ENCODE measurements at places on chromosomes 2 and 18.

GRCh38 chr2:8216397-8216796 is 465.5 kb upstream of the ID2 start:
- H3K36me3 ChIP-seq: no peaks in the 10 kb centered on the region
- H3K4me1 ChIP-seq: peaks cover 10% of the 10 kb centered on the region
- no peak for DNase-seq
- no peaks in the 10 kb centered on the region for H3K27me3 ChIP-seq
- H3K27ac ChIP-seq: no peak overlapping the region

DNA sequence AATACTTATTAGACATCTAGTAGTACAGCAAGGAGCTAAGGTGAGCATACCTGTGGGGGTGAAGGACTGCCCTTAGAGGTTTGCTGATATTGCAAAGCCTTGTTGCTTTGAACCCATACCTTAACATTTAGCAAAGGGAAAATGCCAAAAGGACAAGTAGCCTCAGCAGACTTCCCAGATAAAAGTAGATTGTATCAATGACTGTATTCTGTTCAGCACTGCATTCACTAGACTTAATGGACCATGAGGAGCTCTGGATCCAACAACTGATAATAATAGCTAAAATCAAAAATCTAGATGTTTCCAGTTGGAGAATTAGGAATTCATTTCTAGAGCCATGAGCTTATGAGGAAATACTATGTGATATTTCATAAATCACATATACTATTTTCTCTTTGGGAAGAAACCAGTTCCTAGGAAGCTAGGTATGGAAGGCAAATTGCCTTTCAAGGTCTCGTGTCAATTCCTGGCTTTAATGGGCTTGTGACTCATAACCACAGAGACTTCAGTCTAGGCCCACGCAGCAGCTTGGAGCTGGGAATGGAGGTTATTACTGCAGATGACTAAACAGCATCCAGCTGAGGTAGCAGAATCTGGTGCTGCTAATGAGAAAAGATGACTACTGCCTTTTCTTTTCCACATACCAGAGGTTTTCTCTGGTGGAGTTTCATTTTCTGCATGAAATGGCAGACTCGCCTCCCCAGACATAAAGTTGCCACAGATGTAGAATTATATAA is 191.2 kb upstream of the NABP1 start:
- H3K4me3 ChIP-seq: no peak overlapping the region
- H3K27me3 ChIP-seq: peaks cover 8% of the 10 kb centered on the region
- H3K27ac ChIP-seq: no peak overlapping the region
- H3K4me1 ChIP-seq: no peaks in the 10 kb centered on the region
- DNase-seq: no peak
- peaks cover 1% of the 10 kb centered on the region for H3K36me3 ChIP-seq

- H3K36me3 ChIP-seq: no peaks in the 10 kb centered on the region
- H3K4me1 ChIP-seq: peaks cover 13% of the 10 kb centered on the region
- H3K27ac ChIP-seq: no peak overlapping the region
- H3K4me3 ChIP-seq: no peak overlapping the region
These were observed 53.7 kb downstream of the EDAR start for GRCh38 chr2:108935271-108935741.

DNA sequence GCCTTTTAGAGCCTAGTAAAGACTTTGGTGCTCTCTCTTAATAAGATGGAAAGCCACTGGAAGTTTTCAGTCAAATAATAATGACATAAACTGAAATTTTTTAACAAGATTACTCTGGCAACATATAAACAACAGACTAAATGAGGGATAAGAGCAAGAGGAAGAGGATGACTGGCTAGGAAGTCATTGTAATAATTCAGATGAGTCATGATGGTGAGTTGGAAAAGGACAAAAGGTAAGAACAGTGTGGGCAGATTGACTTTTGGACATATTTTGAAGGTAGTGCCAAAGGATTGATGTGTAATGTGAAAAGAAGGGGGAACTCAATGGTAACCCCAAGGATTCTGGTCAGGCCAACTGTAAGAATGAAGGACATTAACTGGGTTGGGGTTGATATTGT is 310.3 kb downstream of the NOL4 start:
- no peak overlapping the region for H3K4me3 ChIP-seq
- no peaks in the 10 kb centered on the region for H3K36me3 ChIP-seq
- no peak for DNase-seq
- H3K27ac ChIP-seq: no peak overlapping the region
- no peaks in the 10 kb centered on the region for H3K27me3 ChIP-seq

GRCh38 chr2:180980943-180981911 is 822 bp downstream of the UBE2E3 start:
- no peaks in the 10 kb centered on the region for H3K27me3 ChIP-seq
- peaks cover 44% of the 10 kb centered on the region for H3K4me1 ChIP-seq
- H3K36me3 ChIP-seq: peaks cover 31% of the 10 kb centered on the region
- peak; percentile 18 for DNase-seq
- H3K27ac ChIP-seq: peak overlapping the region; percentile 95

GRCh38 chr2:45851576-45852304 is 200.3 kb downstream of the PRKCE start:
- no peaks in the 10 kb centered on the region for H3K27me3 ChIP-seq
- peaks cover 21% of the 10 kb centered on the region for H3K4me1 ChIP-seq
- H3K27ac ChIP-seq: no peak overlapping the region
- H3K36me3 ChIP-seq: no peaks in the 10 kb centered on the region
- DNase-seq: no peak

DNA sequence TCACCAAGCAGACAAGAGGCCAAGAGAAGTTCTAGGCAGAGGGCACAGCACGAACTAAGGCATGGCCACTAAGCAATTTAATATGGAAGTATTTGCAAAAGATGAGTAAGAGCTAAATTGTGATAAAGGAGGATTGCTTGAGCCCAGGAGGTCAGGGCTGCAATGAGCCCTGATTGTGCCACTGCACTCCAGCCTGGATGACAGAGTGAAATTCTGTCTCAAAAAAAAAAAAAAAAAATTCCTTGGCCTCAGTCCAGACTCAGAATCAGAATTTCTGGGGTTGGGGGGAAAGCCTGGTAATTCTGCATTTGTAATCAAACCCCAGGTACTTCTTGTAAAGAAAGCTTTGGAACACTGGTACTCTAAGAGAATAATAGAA is 46.8 kb upstream of the RTN4 start:
- no peaks in the 10 kb centered on the region for H3K27me3 ChIP-seq
- H3K4me1 ChIP-seq: peaks cover 14% of the 10 kb centered on the region
- H3K36me3 ChIP-seq: no peaks in the 10 kb centered on the region
- no peak overlapping the region for H3K4me3 ChIP-seq
- no peak overlapping the region for H3K27ac ChIP-seq

DNA sequence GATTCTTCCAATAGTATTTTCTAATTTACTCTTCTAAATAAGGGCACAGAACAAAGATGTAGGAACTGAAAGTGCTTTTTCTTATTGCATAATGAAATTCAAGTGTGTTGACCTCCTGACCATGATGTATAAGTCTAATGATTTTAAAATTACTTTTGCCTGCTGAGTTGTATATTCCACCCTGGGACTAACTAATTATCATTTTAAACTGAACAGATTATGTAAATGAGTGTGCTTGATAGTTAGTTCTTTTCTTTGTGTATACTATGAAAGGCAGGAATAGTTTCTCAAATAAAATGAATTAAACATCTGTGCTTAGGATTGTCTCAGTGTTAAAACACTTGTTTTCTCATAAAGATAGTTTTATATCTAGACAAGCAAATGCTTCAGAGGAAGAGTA is 284.5 kb downstream of the RIT2 start:
- no peak overlapping the region for H3K4me3 ChIP-seq
- peaks cover 2% of the 10 kb centered on the region for H3K27me3 ChIP-seq
- no peaks in the 10 kb centered on the region for H3K4me1 ChIP-seq
- DNase-seq: no peak

GRCh38 chr18:48791636-48792105 is 159.1 kb downstream of the SMAD7 start:
- H3K4me3 ChIP-seq: no peak overlapping the region
- H3K36me3 ChIP-seq: no peaks in the 10 kb centered on the region
- peak overlapping the region; percentile 49 for H3K27ac ChIP-seq

GRCh38 chr2:144512470-144512869 is 7.4 kb downstream of the ZEB2 start:
- no peak overlapping the region for H3K4me3 ChIP-seq
- peaks cover 9% of the 10 kb centered on the region for H3K36me3 ChIP-seq
- peaks cover 26% of the 10 kb centered on the region for H3K27me3 ChIP-seq
- DNase-seq: no peak
- H3K27ac ChIP-seq: peak overlapping the region; percentile 22
- H3K4me1 ChIP-seq: peaks cover 71% of the 10 kb centered on the region

GRCh38 chr2:182558564-182558963 is 131.7 kb upstream of the PDE1A start:
- H3K27me3 ChIP-seq: peaks cover 2% of the 10 kb centered on the region
- no peak for DNase-seq
- no peak overlapping the region for H3K27ac ChIP-seq
- no peaks in the 10 kb centered on the region for H3K36me3 ChIP-seq
- H3K4me3 ChIP-seq: no peak overlapping the region

- H3K27me3 ChIP-seq: no peaks in the 10 kb centered on the region
- no peak overlapping the region for H3K4me3 ChIP-seq
- no peaks in the 10 kb centered on the region for H3K36me3 ChIP-seq
- H3K27ac ChIP-seq: no peak overlapping the region
- no peak for DNase-seq
These were observed 29.7 kb upstream of the ALLC start for GRCh38 chr2:3628241-3628679.

DNA sequence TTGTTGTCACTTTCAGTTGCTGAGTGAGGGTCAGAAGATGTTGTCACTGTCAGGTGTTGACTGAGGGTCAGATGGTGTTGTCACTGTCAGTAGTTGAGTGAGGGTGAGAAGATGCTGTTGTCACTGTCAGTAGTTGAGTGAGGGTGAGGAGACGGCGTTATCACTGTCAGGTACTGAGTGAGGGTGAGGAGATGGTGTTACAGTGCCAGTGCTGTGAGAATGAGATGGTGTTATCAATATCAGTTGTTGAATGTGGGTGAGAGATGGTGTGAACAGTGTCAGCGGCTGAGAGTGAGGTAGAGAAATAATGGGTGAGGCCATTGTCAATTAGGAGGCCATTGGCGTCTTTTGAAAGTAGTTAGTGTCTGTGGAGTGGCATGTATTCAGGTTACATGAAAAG is 1.6 kb upstream of the ATP9B start:
- DNase-seq: no peak
- H3K4me1 ChIP-seq: peaks cover 29% of the 10 kb centered on the region
- H3K4me3 ChIP-seq: peak overlapping the region; percentile 85
- H3K36me3 ChIP-seq: peaks cover 25% of the 10 kb centered on the region
- peak overlapping the region; percentile 96 for H3K27ac ChIP-seq
- peaks cover 12% of the 10 kb centered on the region for H3K27me3 ChIP-seq

- no peak overlapping the region for H3K4me3 ChIP-seq
- DNase-seq: no peak
- H3K27me3 ChIP-seq: peaks cover 1% of the 10 kb centered on the region
- peaks cover 7% of the 10 kb centered on the region for H3K4me1 ChIP-seq
These were observed 5.7 kb upstream of the MARCO start for GRCh38 chr2:118936306-118936705.

- H3K4me1 ChIP-seq: peaks cover 6% of the 10 kb centered on the region
- no peak overlapping the region for H3K4me3 ChIP-seq
- no peak for DNase-seq
- H3K27me3 ChIP-seq: no peaks in the 10 kb centered on the region
These were observed 66.7 kb downstream of the ZC3H6 start for GRCh38 chr2:112342067-112342550.

DNA sequence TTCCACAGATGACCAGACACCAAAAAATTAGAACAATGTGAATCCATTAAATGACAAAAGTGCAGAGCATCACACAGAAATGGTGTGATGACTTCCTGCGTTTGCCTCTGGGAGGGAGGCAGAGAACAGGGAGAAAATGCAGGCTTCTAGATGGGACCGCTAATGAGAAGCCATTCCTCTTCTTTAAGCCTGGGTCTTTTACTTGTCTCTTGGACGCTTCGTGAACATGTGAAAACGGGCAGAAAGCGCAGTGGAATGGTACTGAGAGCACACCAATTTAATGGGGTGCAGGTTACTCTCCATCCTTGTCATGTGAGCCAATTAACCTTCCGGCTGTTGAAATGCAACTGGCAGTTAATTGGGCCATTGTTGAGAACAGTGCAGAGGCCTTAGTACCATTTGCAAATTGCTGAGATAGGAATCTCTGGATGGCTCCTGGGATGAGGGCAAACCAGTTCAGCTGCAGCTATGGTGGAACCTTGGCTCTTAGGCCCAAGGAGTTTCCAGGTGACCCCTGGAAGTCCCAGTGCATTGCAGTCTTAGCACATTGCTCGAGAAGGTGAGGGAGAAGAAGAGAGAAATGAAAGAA is 210.4 kb upstream of the CXCR4 start:
- no peaks in the 10 kb centered on the region for H3K27me3 ChIP-seq
- H3K4me1 ChIP-seq: peaks cover 56% of the 10 kb centered on the region
- peaks cover 3% of the 10 kb centered on the region for H3K36me3 ChIP-seq
- DNase-seq: no peak
- peak overlapping the region; percentile 77 for H3K27ac ChIP-seq

GRCh38 chr2:205617905-205618304 is 64.4 kb upstream of the NRP2 start:
- H3K36me3 ChIP-seq: no peaks in the 10 kb centered on the region
- peaks cover 22% of the 10 kb centered on the region for H3K4me1 ChIP-seq
- H3K4me3 ChIP-seq: no peak overlapping the region
- peaks cover 4% of the 10 kb centered on the region for H3K27me3 ChIP-seq
- no peak for DNase-seq
- H3K27ac ChIP-seq: no peak overlapping the region

- DNase-seq: no peak
- no peak overlapping the region for H3K4me3 ChIP-seq
- no peaks in the 10 kb centered on the region for H3K27me3 ChIP-seq
- peaks cover 16% of the 10 kb centered on the region for H3K4me1 ChIP-seq
- no peaks in the 10 kb centered on the region for H3K36me3 ChIP-seq
- H3K27ac ChIP-seq: no peak overlapping the region
These were observed 178.5 kb upstream of the TRIB2 start for GRCh38 chr2:12538138-12538694.

GRCh38 chr2:108927936-108928659 is 60.9 kb downstream of the EDAR start:
- no peaks in the 10 kb centered on the region for H3K27me3 ChIP-seq
- no peaks in the 10 kb centered on the region for H3K4me1 ChIP-seq
- DNase-seq: peak; percentile 18
- H3K27ac ChIP-seq: no peak overlapping the region
- H3K4me3 ChIP-seq: no peak overlapping the region

DNA sequence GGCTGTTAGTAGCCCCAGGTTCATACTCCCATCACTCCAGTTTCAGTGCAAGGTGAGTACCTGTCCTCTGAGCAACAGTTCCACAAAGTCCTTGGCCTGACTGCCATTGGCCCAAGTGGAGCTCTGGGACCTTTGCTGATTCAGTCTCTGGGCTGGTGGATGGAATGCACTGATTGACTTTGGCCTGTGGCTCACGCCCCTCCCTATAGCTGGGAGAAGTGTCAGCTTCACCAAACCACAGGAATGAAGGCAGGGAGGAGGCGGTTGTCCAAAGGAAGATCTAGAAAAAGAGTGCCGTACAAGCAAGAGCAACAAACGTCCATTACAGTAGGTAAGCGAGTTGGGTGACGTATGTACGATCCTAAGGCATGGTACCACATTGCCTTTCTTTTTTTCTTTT is 34.0 kb downstream of the QPCT start:
- H3K4me3 ChIP-seq: no peak overlapping the region
- no peak for DNase-seq
- no peak overlapping the region for H3K27ac ChIP-seq
- H3K4me1 ChIP-seq: peaks cover 42% of the 10 kb centered on the region
